Left renal cortex interstitium (tissue), 4 donors: ENCODE measurements at places on chromosomes 13 and 19. TPM values are rescaled to one million over a fixed set of nuclear protein-coding genes. Genes with fewer than 3 reads are reported as not detected.

Gene TNFSF9
- polyA plus RNA-seq: 0.51 TPM

Gene ZNF420
- 18.1 TPM for polyA plus RNA-seq

Gene IZUMO2
- polyA plus RNA-seq: 0.23 TPM

Gene A1BG
- polyA plus RNA-seq: 1.3 TPM

Gene IL17D
- polyA plus RNA-seq: 9.3 TPM

Gene MED26
- 8.9 TPM for polyA plus RNA-seq

Gene PRSS57
- 0.13 TPM for polyA plus RNA-seq

Gene WDR88
- 1.7 TPM for polyA plus RNA-seq

Gene NLRP11
- 0.16 TPM for polyA plus RNA-seq

Gene CLIP3
- 61.8 TPM for polyA plus RNA-seq

Gene TGFBR3L
- polyA plus RNA-seq: 1.3 TPM

Gene NXNL1
- 0.26 TPM for polyA plus RNA-seq

Gene AKT2
- 176 TPM for polyA plus RNA-seq

Gene BEST2
- polyA plus RNA-seq: not detected

Gene B3GNT8
- polyA plus RNA-seq: 3.2 TPM

Gene KCNN4
- 0.90 TPM for polyA plus RNA-seq

Gene GAPDHS
- not detected for polyA plus RNA-seq

GRCh38 chr19:15251749-15252397 lies 19.6 kb upstream of the EPHX3 start:
- peak; percentile 72 for DNase-seq

DNA sequence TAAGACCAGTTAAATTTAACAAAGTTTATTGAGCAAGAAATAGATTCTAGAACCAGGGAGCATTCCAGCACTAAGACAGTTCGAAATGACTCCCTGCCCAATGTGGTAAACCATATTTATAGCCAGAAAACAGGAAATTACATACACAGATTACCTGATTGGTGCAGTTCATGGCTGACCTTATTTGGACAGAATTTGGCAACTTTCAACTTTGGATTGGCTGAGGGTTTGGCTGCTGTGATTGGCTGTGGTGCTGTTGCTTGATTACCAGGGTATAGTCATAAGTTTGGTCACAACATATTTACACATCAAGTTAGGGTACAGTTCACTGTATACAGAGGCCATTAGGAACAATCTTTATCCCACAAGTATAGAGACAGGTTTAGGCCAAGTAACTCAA lies 984.8 kb upstream of the MIR17HG start:
- no peak for DNase-seq

GRCh38 chr13:55437162-55437561 lies 1703.6 kb upstream of the PRR20A start:
- no peak for DNase-seq

DNA sequence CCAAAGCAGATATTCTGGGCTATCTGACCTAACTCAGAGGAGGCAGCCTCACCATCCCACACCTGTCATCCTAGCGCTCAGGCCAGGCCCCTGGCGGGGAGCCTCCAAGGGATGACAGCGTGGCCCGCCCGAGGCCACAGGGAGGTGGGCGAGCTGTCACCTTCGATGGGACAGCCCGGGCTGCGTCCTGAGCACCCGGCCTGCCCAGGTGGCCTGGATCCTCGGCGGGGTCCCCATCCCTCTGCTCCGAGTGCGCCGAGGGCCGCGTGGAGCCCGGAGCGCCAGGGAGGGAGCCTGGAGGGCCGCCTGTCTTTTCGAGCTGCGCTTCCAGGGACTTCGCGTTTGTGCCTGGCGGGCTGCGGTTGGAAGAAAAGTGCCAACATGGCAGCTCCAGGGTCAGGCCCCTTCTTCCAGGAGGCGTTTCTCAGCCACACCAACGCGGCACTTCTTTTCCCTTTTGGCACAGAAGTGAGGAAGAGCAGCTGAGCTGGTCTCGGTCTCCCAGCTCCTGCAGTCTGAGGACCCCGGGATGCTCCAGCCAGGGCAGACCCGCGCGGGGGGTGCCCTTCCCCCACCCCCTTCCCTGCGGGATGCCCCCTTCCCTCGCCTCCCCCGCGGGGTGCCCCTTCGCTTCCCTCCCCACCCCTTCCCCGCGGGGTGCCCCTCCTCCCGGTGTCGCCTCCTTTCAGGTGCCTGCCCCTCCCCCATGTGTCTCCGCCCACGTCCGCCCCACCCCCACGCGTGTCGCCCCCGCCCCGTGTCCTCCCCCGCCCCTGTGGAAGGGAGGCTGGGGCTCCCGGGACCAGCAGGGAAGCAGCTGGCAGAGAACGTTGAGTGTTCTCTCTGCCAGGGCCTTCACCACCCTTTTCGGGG lies 42.3 kb downstream of the GJA3 start:
- no peak for DNase-seq

GRCh38 chr13:41492432-41493260 lies 35.3 kb downstream of the RGCC start:
- DNase-seq: no peak

GRCh38 chr13:33347861-33348260 lies 62.3 kb upstream of the STARD13 start:
- no peak for DNase-seq

DNA sequence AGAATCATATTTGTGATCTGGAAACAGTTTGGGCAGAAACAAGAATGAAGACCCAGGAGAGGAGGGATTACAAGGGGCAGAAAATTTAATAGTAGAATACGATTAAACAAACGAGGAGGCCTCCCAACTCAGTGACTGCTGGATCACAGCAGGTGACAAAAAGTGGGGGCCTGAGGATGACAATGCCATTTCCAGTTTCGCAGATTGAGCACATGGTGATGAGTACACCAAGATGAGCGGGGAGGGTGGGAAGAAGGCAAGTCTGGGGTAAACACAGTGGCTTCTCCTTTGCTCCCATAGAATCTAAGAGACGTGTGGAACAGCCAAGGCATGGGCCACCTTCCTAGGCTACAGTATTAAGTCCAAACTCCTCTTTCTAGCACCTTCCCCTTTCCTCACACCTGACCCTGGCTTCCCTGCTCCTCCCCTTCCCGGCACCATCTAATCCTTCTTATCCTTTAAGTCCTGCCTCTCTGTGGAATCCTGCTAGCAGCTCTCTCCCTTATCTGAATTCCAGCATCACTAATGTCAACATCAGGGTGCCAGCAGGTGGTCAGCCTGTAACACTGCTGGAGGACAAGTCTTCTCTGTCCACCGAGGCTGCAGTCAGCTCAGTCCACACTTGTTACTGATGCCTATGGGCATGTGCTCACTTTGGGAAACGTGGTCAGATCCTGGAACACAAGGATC lies 13.5 kb downstream of the ATP7B start:
- no peak for DNase-seq

GRCh38 chr13:30463787-30464495 lies 1.8 kb downstream of the HMGB1 start:
- DNase-seq: no peak

DNA sequence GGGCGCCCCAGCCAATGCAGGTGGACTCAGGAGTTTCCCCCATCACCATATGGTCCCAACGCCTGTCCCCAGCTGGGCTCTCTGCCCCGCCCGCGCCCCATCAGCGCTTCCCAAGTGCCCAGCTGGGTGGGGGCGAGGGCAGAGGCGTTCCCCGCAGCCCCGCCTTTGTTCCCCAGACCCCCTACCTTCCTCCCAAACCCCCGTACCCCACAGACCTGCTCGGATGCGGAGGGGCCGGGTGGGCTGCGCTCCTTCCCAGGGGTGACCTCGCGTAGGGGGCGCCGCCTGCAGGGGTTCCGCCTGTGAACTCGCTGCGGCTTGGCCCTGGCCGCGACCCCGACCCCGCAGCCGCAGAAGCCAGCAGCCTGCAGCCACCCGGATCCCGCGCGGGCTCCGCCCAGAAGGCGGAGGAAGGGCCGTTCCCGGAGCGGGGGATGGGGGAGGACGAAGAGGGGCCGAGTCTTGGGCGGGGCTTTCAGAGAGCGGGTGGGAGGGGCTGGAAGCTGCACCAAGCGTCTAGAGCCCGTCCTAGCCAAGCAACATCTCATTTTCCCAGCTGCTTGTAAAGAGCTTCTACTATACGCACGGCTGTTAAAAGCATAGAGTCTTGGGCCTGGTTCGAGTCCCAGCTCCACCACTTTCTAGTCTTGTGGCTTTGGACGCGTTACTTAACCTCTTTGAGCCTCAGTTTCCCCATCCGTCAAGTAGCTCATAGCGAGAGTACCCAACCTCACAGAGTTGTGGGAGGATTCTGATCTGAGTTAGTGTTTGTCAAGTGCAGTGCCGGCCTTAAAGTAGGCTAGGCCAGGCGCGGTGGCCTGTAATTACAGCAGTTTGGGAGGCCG lies at the start of gene RAB3D:
Gene RAB3D (minus strand): TSS at position 404 of the 845 bp plus-strand sequence. CDS start 2,258 bp downstream, outside the sequence.
- DNase-seq: no peak

GRCh38 chr13:108210551-108210950 lies 4.8 kb downstream of the LIG4 start:
- DNase-seq: no peak

DNA sequence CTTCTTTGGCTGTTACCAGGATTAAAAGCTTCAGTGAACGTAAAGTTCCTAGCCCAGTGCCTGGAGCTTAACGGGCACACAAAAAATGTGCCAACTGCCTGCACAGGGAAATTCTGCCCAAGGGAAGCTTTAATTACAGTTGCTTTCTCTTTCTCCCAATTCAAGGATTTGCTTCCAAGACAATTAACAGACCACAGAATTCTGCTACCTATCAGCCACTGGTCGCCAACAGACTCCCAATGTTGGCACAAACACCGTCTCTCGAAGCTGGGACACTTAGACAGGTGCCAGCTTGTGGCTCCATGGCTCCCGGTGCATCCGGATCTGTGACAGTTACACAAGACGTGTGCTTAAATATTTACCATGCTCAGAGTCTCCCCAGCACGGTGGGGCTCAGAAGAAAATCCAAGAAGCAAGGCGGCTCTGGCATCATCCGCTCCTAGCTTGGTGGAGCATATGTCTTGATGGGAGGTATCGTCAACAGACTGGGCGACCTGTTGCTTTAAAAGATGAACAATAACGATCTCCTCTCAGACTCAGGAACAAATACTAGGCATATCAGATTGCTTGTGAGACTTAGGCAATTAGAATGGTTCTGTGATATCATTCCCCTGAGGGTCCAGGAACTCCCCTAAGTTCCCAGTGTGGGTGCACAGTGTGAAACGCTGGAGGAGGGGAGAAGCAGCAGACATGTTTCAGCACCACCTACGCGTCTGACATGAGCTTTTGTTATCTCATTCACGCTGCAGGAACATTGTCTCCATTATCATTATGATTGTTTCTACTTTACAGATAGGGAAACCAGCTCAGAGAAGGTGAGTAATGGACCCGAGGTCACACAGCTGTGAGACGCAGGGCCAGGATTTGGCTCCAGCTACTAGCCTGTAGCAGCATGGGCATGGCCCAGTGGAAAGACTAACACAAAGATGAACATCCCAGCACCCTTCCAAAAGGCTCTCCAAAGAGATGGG lies 61.6 kb downstream of the ALOX5AP start:
- no peak for DNase-seq

GRCh38 chr19:48249502-48250014 lies 6.2 kb downstream of the CARD8 start:
- no peak for DNase-seq

DNA sequence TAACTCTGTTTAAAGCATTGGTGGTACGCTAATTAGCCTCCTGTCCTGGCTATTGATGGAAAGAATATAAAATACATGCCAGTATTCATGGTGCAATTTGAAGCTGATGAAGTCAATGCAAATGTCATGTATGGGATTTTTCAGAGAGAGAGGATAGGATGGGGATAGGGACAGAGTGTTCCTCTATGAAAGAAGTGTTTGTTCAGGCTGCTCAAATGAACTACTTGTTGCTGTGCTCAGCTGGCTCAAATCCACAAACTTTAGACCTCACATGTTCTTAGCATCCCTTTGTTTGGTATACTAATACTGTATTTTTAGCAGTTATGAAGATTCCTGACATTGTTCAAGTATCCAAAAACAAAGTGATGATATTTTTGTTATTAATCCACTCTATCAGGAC lies 116.5 kb downstream of the SLITRK1 start:
- no peak for DNase-seq

GRCh38 chr13:92573467-92574057 lies 653.0 kb upstream of the GPC6 start:
- DNase-seq: no peak

- no peak for DNase-seq
Measured at GRCh38 chr13:50847501-50847900, 4.0 kb upstream of the DLEU7 start.

DNA sequence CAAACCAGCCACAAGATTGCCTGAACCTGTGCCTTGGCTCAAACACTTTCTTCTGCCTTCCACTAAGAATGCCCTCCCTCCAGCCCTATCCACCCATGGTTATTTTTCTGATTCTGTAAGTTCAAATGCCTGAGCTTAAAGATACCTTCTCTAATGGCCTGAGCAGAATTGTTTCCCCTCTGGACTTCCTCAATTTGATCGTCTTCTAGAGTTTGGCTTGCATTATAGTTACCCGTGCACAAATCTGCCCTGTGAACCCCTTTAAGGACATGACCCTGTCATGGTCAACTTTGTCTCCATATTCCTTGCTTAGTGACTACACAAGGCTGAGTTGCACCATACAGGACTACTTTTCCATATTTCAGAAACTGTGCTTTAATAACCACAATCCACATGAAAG lies 481.0 kb downstream of the FOXO1 start:
- DNase-seq: no peak

DNA sequence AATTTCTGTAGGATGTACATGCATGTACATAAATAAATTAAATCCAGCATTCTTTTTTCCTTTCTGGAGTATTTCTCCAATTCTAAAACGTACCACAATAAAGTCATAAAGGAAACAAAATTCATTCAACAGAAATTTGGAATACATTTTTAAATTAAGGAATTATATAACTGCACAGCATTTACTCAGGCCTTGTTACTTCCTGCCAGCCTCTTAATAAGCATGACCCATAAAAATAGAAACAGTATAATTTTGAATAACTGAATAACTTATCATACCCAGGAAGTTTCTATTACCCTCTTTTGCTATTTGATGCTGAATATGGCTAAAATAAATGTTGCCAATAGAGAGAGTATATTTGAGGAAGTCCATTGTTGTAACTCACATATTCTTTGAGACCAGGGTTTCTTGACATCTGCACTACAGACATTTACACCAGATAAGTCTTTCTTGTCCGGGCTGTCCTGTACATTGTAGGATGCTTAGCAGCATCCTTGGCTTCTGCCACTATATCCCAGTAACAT lies 178.2 kb downstream of the KLF12 start:
- DNase-seq: no peak

DNA sequence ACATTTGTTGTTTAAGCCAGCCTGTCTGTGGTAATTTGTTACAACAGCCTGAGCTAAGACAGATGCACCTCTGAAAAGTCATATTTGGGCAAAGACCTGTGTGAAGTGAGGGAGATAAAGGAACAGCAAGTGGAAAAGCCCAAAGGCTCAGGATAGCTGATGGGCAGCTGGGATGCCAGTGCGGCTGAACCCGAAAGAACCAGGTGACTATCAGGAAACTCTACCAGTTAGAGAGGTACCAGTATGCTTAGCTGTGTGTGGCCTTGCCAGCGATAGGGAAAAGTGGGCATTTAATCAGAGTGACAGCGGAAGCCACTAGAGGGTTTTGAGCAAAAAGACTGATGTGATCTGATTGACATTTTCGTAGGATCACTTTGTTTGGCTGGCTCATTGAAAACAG lies 764.8 kb upstream of the GPC6 start:
- DNase-seq: no peak

DNA sequence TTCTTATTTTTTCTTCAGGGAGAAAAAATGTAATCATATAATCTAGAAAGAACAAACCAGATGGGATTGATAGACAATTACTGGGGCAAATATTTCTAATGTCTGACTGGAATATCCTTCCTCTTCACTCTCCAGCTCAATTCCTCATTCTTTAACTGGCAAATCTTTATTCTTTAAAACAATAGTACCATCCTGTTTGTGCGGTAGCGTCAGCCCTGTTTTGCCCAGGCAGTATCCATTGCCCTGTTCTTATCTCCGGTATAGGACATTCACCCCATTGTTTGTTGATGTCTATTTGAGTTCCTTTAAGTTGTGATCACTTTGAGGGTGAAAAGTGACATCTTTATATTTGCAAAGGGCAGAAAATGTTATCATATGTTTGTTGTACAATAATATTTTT lies 185.4 kb downstream of the POSTN start:
- DNase-seq: no peak
